Vagina (tissue), 2 donors: ENCODE measurements at places on chromosomes 5 and 9.

- DNase-seq, result no peak
Measured at GRCh38 chr5:1634337-1634661, 110.5 kb upstream of the LPCAT1 start.

DNA sequence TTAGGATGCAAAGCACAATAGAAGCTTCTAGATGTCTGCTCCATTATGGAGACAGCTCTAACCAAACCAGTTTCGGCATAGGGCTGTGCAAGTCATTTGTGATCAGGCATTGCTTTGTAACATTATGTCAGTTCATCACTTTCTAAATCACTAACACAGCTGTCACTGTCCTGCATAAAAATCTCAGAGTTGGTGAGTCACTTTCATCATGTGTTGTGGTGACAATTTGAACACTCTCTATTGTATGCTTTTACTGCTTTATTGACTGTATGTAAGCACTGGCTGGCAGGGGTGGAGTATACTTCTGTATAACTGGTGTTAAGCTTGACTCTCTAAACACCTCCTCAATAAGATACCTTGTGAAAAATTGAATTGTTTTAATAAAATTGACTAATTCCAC is 77.9 kb downstream of the SLCO4C1 start:
- DNase-seq, result no peak

DNA sequence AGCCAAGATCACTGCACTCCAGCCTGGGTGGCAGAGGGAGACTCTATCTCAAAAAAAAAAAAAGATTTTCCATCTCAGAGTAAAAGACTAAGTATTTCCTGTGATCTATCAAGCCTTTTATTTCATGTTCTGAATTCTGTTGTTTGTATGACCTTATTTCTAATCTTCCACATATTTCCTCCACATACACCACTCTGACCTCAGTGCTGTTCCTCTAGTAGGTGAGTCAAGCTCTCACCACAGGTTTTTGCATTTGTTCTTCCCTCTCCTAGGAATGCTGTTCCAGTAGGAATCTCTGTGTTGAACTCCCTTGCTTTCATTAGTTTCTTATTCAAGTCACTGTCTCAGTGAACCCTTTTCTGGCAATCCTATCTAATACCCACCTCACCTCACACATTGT is 68.1 kb downstream of the INVS start:
- no peak for DNase-seq

DNA sequence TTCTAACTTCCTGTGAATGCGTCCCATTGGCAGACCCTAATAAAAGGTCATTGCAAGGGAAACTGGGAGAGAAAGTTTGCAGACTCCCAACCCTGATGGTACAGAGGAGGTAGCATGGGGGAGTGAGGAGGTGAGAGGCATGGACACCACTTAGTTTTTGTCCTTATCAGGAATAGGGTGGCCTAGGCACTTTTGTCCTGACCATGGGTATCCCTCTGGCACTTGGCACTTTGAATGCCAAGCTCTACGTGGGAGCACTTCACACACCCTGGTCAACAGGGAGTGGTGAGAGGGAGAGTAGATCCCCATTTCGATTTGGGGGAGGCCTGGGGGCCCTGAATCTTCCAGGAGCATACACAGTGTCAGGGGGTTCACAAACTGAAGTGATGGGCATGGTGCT is 75.6 kb upstream of the SH3PXD2B start:
- DNase-seq, result peak; percentile 65

- DNase-seq, result no peak
Measured at GRCh38 chr9:107283623-107284616, 841 bp downstream of the RAD23B start.

- no peak for DNase-seq
Measured at GRCh38 chr5:17037751-17038150, 101.7 kb upstream of the MYO10 start.

DNA sequence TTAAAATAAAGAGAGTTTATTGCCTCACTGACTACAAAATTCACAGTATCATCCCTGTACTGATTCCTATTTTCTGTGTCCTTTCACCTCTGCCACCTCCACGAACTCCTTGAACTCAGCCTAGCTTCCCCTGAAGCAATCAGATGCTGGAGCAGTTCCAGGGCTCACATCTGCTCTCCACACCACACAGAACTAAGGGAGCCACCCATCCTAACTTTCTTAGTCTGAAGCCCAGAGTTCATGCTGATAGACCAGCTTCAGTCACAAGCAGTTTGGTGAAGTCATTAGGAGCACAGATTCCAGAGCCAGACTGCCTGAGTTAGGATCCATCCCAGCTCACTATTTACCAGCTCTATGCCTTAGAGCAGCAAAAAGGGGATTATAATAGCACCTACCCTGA is 15.6 kb upstream of the EPB41L4A start:
- no peak for DNase-seq

GRCh38 chr5:138109463-138110265 is 25.8 kb downstream of the WNT8A start:
- no peak for DNase-seq

DNA sequence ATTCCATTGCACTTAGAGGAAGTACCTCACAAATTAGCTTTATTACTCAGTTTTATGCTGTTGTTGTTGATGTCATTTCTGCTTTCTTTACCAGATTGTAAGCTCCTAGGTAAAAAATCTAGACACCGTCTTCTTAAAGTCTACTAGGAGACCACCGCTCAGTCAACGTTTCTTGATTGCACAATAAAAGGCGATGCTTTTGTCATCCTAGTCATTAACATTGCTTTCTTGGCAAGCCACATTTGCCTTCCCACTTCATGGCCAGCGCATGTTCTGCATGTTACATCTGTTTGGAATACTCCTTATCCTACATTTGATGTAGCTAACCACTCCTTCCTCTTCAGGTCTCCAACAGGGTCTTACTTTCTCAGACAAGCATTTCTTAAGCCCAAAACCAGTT is 464.0 kb upstream of the TUSC1 start:
- no peak for DNase-seq

DNA sequence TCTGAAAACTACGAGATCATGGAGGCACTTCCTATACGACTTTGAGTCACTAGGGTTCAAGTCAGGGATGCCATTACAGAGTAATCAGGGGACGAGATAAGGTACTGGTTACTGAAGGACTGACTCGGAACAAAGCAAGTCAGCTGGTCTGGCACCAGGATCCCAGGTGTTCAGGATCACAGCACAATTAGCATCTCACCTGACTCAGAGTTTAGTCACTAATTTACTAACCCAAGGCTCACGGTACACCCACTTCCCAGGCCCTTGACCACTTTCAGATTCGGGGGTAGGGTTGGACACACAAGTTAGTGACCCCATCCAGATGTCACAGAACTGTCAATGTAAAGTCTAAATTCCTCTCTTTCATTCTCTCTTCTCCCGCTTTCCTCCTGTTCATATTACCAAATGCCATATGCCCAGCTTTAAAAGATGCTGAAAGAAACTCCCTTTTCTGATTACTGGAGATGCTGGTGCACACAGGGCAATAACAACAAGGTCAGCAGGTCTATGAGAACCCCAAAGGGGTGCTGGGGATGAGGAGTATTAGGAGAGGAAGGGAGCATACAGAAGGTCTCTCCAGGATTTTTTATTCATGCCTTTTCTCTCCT is 657.8 kb downstream of the TLE1 start:
- DNase-seq, result no peak

DNA sequence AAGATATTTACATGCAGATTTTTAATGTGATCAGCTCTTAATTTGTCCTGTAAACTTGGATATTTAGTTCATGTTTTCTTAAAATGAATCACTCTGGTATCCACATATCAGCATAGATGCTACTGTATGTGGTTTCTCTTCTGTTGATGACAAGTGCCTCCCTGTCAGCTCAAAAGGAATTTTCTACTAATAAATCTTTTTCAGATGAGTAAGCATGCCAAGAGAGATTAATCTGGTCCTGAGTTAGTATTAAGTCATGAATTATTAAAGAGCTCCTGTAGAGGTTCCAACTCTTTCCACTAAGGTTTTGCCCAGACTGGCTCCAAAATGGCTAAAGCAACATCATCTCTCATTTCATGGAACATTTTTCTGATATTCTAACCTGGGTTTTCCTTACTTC is 129.2 kb downstream of the GOLPH3 start:
- DNase-seq, result no peak

GRCh38 chr5:157328277-157328912 is 62.5 kb downstream of the CYFIP2 start:
- DNase-seq, result no peak

DNA sequence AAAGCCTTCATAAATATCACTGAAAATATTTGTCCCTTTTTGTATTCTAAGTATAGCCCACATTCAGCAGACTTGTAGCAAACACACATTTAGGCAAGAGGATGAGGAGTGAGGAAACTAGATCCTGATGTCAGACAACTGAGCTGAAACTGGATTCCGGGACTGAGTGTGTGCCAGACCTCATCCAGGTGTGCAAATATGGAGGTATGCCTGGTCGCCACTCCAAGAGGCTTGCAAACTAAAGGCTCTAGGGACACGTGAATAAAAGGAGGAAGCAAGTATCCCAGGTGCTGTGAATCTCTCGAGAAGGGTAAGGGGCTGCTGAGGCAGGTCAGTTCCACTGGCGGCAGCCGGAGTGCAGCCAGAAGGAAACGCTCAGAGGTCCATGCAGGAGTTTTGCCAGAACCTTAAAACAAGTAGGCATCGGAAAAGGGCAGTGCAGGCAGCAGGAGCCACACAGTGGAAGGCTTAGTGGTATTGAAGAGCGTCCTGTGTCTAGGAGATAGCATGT is 77.4 kb upstream of the ALDH1B1 start:
- peak; percentile 64 for DNase-seq

DNA sequence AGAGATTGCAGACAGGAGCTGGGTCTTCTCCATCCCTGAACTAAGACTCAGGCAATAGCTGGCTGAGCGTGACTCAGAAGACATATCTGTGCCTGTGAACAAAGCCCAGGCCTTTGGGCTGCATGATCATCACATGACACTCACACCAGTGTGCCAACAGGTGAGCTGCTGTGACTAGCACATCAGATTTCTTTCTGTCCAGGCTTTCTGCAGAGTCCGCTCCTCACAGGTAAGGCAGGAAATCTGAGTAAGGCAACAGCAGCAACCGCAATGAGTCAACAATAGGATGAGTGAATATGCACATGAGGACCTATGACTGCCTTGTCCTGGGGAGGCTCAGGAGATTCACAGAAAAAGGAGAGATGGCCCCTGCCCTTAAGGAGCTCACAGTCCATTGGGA is 293.6 kb downstream of the ACTL7B start:
- no peak for DNase-seq

DNA sequence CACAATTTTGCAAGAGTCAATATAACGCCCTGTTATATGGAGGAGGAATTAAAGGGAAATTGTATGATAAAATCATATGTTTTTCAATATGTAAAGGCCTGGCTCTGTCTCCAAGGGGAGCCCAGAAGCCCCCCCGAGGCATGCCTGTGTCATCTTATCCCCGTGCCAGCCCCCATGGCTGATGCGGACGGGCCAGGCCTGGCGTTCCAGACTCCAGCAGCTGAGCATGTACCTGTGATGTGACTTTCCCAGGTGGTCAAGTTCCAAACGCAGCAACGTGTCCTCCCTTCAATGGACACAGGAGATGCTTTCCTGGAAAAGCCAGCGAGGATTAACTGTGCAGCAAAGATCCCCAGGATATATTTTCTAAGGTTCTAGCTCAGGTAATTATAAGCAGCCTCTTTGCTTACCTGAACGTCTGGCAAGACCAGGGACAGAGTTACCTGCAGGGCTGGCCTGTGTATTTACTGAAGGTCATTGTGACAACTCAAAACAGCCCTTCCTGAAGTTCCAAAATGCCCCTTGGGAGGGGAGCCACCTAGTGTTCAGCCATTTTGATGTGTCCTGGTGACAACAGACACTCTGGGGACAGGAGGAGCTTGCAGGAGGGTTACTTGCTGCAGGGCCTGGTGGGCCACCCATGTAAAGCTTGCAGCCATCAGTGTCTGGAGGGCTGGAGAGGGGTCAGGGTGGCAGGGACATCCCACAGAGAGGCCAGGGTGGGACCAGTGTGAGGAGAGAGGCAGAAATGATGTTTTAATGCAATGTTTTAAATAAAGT is 53.3 kb upstream of the RNU6ATAC start:
- no peak for DNase-seq

GRCh38 chr5:55022450-55022849 is 1.6 kb upstream of the GZMK start:
- DNase-seq, result no peak

GRCh38 chr5:135221696-135222095 is 177.3 kb downstream of the MACROH2A1 start:
- no peak for DNase-seq

DNA sequence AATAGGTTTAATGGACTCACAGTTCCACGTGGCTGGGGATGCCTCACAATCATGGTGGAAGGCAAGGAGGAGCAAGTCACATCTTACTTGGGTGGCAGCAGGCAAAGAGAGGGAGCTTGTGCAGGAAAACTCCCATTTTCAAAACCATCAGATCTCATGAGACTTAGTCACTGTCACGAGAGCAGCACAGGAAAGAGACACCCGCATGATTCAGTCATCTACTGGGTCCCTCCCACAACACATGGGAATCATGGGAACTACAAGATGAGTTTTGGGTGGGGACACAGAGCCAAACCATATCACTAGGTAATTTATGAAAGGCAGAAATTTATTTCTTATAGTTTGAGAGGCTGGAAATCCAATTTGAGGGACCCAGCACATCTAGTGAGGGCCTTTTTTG is 40.0 kb downstream of the MTREX start:
- DNase-seq, result no peak

DNA sequence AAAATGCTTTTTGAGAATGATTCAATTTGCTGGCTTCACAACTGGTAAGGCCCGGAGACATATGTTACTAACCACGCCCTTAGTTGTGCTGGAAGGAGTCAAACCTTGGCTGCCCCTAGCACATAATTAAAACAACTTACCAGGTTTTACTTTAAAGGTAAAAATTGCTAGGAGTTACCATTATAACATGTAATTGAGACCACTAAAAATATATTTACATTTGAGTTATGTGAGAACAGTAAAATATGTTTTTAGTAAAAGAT is 435.6 kb upstream of the CDH9 start:
- DNase-seq, result no peak

- DNase-seq, result no peak
Measured at GRCh38 chr9:117104716-117105495, 310.0 kb downstream of the ASTN2 start.

DNA sequence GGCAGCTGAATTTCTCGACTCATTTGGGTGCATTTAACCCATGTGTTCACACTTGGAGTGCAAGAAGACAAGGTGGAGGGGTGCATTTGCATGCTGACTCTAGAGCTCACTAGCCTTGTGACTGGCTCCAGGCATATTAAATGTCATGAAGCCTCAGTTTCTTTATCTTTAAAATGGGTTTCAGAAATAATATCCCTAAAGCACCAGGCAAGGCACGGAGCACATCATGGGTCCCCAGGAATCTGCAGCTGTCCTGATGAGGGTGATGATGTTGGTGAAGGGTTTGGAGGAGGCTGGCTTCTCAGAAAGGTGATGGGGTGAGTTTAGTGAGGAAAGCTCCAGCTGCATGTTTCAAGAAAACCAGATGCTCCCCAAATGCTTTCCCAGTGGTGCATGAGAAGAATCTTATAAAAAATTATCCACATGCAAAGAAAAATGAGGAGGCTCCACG is 14.8 kb downstream of the STC2 start:
- DNase-seq, result no peak
